Eye (tissue), 1 donor: ENCODE measurements at places on chromosomes 7 and 10.

GRCh38 chr7:129607471-129608120 is 3.9 kb upstream of the NRF1 start:
- DNase-seq = peak; percentile 28

DNA sequence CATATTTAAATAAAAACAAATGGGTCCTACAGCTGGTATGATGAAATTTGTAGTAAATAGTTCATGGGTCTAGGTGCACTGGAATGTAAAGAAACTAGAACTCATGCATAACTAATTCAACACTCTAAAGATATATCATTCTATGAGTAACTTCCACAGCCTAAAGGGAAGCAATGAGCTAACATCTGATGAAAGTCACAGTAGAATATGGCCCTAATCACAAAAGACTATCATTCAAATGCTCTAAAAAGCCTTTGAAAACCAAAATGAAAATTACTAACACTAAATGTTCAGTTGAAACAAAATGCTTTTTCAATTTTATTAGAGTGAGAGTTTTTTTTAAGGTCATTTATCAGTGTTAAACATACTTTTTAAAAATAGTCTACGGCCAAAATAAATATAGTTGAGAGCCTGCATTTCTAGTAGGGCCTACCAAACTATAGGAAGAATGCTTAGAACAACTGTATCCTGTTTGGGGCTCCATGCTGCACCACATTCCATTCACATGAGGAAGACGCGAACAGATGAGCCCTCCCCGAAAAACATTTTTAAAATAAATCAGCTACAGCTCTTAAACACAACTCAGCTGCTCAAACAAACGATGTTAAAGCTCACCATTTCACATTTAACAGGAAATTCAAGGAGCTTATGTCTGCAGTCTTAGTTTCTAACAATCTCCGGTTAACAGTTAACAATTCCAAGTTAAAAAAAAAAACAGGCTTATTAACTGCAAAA is 134.5 kb downstream of the NRBF2 start:
- peak; percentile 87 for DNase-seq

DNA sequence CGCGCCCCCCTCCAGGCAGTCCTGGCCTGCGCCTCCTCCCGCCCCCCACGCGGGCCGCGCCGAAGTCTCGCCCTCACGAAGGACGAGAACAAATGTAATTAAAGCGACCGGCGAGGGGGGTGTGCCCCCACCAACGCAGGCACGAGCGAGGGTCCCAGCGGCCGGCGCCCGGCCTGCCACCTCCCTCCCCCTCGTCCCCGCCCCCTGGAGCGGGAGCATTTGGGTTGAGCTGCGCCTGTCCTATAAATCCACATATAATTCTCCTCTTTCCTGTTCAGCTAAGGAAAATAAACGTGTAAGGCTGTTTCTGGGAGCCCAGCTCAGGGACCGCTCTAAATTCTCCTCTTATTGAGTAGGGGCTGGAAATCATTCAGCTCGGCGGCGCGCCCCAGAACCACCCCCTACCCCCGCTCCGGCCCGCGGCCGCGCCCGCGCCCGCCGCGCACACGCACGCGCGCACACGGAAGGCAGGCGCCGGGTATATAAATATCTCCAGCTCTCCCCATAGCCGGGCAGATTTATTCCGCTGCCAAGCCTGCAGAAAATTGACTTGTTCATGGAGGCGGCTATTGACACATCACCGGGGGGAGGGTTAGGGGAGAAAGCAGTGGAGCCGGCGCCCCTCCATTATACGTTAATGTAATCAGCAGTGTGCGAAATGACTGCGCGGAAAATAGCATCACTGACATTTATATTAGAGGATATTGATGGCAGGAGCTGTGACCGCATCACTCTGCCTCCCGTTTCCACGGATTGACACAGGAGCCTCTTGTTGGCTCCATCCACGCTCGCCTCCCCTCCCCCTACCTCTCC is 61.6 kb upstream of the BTRC start:
- peak; percentile 85 for DNase-seq

DNA sequence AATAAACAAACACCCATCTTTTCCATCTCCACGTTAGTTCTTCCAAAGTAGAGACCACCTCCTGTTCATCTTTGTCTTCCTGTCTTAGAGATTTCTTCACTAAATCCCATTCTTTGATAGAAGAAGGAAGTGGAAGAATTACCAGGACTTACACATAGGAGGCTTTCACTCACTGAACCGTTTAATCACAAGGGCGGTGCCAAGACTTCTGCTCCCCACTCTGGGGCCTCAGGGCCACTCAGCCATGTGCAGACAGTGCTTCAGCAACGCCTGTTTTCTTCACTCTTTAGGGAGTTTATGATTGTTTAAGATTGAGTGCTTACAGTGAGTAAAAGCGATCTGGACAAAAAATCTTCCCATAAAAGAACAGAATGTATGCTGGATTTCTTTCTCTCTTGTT is 63.9 kb upstream of the SORCS3 start:
- peak; percentile 8 for DNase-seq

- no peak for DNase-seq
Measured at GRCh38 chr10:102578782-102579181, 65.5 kb upstream of the TRIM8 start.

DNA sequence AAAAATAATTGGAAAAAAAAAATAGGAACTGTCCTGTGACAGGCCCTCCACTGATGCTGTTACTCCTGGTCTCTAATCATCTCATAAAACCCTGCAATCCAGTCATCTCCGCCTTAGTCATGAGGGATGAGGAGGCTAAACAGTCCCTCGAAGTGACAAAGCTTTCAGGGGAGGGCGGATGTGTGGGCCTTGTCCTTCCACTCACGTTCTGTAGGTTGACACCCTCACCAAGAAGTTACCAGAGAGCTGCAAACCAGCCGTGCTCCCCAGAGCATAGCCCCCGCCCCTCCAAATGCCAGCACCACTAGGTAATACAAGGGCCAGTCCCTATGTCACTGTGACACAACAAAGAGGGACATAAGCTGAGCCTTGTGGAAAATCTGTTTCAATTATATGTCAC is 11.9 kb downstream of the COBL start:
- DNase-seq = no peak

GRCh38 chr10:35722226-35722625 is 80.1 kb upstream of the FZD8 start:
- no peak for DNase-seq
